ENCODE measurements at places on chromosomes 7 and 10.

DNA sequence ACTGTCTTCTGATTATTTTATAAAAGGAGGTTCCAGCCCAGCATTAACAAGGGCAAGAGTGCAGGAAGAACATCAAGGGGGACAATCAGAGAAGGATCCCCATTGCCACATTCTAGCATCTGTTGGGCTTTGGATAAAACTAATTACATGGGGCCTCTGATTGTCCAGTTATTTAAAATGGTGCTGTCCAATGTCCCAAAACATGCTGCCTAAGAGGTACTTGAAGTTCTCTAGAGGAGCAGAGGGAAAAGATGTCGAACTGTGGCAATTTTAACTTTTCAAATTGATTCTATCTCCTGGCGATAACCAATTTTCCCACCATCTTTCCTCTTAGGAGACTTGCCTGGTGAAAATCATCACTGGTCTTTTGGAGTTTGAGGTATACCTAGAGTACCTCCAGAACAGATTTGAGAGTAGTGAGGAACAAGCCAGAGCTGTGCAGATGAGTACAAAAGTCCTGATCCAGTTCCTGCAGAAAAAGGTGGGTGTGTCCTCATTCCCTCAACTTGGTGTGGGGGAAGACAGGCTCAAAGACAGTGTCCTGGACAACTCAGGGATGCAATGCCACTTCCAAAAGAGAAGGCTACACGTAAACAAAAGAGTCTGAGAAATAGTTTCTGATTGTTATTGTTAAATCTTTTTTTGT lies 2.3 kb downstream of the IL6 start:
- no peak for DNase-seq

DNA sequence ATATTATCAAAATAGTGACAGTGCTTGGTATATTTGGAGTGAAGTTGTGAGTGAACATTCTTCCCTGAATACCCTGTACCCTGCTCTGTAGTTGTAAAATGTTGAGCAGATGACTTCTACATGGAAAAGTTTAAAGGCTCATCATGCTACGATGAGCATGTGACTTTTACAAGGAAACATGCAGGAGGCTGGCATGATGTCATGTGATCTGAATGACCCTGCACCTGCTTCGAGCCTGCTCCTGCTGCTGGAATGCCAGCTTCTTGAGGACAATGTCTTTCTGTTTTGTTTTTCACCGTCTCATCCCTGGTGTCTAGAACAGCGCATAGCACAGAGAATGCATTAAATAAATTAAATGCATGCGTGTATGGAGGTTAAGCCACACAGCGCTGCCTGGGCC lies 5.4 kb upstream of the INPP5A start:
- no peak for DNase-seq

DNA sequence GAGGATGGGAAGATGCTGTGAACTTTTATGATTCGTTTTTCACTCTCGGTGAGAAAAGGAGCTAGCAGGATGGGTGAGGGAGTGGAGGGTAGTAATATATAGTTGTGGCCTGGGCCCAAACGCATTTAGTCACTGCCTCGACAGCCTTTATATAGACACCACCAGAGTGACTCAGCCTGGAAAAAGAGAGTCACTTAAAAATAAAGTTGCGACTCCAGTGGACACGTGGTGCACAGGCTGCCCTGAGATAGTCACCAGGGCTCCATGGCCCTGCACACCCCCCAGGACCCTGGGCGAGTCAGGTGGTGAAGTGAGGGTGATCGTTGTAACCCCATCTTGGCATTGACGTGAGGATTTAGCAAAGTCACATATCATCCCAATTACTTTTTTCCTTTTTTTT lies 106.7 kb downstream of the CUX1 start:
- DNase-seq: no peak

- DNase-seq: no peak
These were observed 695.5 kb upstream of the SEMA3D start for GRCh38 chr7:85882335-85882734.

DNA sequence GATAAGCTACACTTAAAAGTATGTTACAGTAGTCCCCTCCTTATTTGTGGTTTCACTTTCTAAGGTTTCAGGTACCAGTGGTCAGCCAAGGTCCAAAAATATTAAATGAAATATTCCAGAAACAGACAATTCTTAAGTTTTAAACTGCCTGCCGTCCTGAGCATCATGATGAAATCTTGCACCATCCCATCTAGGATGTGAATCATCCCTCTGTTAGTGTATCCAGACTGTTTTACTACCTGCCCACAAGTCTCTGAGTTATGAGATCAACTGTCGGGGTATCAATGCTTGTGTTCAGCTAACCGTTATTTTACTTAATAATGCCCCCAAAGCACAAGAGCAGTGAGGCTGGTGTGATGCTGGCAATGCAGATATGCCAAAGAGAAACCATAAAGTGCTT lies 11.4 kb downstream of the KDM7A start:
- no peak for DNase-seq

- no peak for DNase-seq
These were observed 10.9 kb downstream of the ANLN start for GRCh38 chr7:36400606-36401005.

- no peak for DNase-seq
These were observed 491.4 kb downstream of the PLXNA4 start for GRCh38 chr7:132084776-132085388.

DNA sequence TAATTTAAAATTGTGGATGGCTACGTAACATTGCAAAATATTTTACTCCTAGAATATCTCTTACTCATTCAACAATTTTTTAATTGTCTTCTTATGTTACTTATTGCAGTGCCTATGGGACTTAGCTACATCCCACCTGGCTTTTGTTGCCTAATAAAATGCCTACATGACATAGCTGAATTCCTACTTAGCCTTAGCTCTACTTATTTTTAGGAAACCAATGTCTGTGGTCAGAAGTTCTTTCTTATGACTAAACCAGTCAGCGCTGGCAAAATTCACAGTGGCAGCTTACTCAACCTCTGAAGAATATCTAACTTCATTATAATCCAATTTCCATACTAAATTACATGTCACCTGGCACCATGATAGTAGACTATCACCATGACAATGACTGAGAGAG lies 1612.4 kb upstream of the LRRTM3 start:
- DNase-seq: no peak

DNA sequence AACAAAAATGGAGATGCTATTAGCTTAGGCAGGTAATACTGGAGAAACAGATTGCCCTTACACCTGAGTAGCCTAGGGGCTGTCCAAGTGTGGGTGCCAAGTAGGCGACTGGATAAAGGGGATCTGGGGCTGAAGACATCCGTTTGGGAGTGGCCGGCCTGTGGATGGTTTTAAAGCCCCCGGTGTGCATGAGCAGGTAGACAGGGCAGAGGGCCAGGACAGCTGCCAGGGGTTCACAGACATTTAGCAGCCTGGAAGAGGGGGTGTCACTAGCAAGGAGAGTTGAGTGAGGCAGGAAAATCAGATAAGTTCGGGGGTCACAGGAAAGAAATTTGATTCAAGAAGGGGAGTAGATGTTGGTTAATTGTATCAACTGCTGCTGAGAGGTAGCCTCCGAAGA lies 1.5 kb upstream of the OPALIN start:
- no peak for DNase-seq

DNA sequence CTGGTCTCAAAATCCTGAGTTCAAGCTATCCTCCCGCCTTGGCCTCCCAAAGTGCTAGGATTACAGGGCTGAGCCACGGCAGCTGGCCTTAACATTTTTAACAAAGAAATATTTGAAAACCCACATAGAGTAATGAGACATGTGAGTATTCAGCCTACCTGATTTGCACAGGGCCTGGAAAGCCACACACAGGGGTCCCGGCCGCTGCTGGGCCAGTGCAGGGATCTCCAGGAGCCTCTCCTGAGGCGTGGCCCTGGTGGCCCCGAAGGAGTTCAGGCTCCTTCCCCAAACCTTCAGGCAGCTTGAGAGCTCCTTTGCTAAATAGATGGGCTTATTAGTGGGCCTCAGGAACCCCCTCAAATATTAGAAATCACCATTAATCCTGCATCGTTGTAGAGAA lies 18.7 kb downstream of the CNPY1 start:
- no peak for DNase-seq

GRCh38 chr7:30771174-30771879 lies at the start of gene MINDY4:
MINDY4 (plus strand) TSS chr7:30771417; CDS start chr7:30771494, 77 bp downstream.
- peak; percentile 84 for DNase-seq

DNA sequence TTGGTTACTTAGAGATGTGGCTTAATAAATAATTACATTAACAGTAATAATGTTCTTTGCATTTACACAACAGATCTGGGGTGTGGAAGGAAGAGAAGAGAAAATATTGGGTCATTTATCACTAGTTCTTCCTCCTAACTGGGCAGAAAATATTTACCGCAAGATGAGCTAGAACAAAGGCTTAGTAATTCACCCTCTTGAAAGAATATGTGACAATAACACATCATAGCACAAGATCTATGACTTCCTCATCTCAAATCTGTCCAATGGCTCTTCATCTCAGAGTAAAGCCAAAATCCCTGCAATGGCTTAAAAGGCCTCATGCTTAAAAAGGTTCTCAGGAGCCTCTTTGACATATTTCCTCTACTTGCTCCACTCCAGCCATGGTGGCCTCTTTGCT lies 178.6 kb downstream of the ZNF438 start:
- DNase-seq: no peak

DNA sequence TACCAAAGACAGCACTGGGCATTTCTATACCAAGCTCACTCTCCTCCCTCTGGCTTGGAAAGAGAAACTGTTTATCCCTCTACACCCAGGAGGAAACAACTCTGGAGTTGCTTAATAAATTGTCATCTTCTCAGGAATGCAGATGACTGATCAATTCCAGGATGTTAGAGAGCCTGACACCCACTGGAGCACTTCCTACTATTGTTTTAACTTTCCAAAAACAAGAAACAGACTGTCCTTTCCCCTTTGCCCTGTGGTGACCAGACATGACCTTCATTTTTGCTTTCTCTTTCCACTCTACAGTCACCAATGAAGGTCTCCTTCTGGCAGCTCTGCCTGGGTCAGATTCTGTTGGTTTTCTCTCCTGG lies 19.6 kb downstream of the GIMAP4 start:
- DNase-seq: no peak

GRCh38 chr10:78718032-78718572 lies 350.7 kb upstream of the ZMIZ1 start:
- DNase-seq: no peak

- no peak for DNase-seq
These were observed 158.1 kb upstream of the PITRM1 start for GRCh38 chr10:3330663-3331062.

DNA sequence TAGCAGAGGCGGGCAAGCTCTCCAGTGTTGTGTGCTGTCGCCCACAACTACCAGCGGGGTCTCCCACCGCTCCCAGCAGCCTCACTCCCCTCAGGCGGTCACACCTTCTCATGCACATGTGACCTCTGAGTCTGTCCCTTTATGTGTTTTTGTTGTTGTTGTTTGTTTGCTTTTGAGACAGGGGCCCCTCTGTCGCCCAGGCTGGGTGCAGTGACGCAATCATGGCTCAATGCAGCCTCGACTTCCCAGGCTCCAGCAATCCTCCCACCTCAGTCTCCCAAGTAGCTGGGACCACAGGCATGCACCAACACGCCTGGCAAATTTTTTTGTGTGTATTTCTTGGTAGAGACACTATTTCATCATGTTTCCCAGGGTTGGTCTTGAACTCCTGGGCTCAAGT lies 1.5 kb downstream of the CPSF4 start:
- no peak for DNase-seq

- no peak for DNase-seq
These were observed 589 bp upstream of the RAPGEF5 start for GRCh38 chr7:22357311-22358175.

GRCh38 chr7:75072981-75073283 lies 670 bp downstream of the RCC1L start:
- DNase-seq: no peak

GRCh38 chr7:113730309-113730955 lies 188.4 kb downstream of the PPP1R3A start:
- DNase-seq: no peak

GRCh38 chr10:78035933-78036583 lies 2.4 kb downstream of the RPS24 start:
- DNase-seq: no peak

DNA sequence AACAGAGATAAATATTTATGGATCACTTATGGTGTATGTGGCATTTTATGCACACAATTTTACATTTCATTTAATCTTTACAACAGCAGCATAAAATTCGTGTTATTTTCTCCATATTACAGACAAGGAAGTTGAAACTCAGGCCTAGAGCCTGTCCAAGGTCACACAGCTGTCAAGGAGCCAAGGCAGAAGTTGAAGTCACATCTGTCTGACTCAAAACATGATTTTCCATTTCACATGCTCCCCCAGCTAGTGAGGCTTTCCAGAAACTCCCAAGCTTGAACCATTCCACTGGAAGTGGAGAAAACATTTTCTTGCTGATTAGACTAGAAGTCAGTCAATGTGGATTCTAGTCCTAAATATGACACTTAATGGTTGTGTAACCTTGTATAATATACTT lies 110.5 kb downstream of the HECTD2 start:
- DNase-seq: peak; percentile 82

DNA sequence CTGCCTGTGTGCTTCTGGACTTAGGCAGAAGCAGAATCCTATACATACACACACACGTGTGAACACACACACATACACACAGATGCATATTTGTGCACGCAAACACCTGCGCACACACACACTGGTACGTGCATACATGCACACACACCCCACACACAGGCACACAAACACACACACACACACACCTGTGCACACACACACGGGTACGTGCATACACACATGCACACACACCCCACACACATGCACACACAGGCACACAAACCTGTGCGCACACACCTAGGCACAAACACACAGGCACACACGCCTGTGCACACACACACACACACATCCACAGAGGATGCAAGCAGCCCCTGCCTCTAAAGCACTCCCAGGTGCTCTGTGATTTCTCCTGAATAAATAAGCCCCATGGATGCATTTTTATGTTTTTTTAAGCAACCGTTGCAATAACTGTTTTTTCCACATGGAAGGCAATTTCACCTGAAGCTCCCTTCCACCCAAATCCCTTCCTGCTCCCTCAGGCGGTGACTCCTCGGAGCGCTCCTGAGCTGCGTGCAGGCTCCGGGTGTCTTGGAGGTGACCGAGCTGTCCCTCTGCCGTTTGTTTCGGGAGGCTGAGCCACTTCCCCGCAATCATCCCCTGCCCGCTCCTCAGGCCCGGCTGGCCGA lies 41.5 kb upstream of the PDGFA start:
- DNase-seq: no peak

GRCh38 chr7:132687981-132688383 lies 111.7 kb upstream of the PLXNA4 start:
- no peak for DNase-seq

DNA sequence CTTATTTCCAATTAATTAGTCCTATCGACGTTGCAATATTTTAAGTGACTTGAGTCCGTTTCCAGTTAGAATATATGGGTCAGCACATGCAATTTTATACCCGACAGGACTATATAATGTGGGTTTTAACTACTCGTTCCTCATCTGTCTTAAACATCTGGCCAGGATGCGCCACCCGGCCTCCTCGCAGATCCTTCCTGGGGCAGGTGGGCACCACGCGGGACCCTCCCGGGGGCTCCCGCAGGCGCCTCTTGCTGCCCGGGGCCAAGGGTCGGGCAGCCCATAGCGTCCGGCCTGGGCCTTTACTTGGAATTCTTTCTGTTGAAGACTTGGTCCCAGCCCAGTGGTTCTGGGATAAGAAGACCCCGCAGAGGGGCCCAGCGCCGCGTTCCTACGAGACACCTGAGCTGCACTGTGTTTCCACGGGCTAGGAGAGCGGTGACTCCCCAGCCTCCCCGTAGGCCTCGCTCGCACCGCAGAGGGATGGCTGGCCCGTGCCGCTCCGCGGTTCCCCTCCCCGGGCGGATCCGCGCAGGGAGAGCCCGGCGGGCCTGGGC lies 10.1 kb upstream of the MNX1 start:
- DNase-seq: no peak

GRCh38 chr10:106826716-106827115 lies 337.8 kb downstream of the SORCS1 start:
- DNase-seq: no peak

- DNase-seq: no peak
These were observed 1.1 kb downstream of the ADK start for GRCh38 chr10:74151879-74152722.
